Chondrocyte (in vitro differentiated cells): ENCODE measurements at places on chromosomes 2 and 18.

- no peak for DNase-seq
These were observed 231.6 kb upstream of the CDH2 start for GRCh38 chr18:28408528-28408927.

DNA sequence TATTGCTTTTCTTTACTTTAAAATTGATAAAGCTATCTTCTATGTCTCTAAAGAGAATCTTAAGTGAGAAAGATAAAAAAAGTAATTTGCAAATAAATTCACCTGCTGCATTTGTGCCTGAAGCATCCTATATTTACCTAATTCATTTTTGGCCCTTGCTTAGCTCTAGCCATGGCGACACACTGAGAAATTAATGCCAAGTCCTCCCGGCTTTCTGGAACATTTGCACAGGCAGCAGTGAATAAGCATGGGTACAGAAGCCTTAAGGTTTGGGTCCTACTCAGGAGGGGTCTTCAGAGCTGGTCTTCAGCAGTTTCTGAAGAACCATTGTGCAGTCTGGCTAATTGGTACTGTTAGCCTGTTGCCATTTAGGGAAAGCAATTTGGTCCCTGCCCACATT is 73.9 kb upstream of the ZEB2 start:
- no peak for DNase-seq

DNA sequence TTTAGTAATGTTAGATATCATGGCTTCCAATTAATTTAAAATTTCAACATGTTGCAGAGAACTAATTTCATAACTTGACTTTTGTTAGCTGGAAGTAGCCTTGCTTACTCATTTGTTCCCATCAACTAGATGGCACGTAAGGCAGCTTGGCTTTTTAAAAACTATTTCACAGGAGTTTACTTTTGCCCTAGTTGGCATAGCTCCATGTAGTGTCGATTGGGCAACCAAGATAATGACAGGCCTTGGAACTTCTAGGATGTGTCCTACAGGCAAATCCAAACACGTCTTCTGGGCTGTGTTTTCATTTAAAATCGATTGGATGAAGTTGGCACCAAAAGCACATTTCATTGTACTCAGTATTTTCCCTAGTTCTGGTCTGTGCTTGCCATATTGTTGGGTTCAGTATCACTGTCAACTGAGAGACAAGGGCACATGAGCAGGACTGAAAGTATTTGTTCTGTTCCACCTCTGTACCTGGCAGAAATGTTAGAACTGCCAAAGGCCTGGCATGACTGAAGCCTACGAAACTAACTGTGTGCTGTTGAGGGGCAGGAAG is 29.4 kb downstream of the HADHB start:
- no peak for DNase-seq

DNA sequence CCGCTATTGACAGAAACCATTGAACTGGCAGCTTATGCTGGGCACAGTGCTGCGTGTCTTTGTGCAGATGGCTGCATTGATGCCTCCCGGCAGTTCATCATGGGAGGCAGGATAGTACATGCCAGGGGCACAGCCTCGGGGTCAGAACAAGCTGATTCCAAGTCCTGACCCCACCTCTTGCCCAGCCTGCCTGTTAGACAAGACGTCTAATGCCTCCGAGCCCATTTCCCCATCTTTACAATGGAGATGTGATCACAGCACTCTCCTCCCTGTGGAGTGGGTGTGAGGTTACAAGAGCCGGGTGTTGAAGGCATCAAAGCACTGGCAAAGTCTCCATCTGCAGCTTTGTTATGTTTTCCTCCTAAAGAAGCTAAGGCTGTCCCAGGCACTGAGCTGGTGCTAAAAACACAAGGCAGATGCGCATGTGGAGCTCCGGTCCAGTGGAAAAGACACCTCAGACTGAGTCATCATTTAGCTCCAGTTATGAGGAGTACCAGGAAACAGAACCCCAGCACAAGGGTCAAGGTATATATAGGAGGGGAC is 125.7 kb upstream of the EPAS1 start:
- no peak for DNase-seq

DNA sequence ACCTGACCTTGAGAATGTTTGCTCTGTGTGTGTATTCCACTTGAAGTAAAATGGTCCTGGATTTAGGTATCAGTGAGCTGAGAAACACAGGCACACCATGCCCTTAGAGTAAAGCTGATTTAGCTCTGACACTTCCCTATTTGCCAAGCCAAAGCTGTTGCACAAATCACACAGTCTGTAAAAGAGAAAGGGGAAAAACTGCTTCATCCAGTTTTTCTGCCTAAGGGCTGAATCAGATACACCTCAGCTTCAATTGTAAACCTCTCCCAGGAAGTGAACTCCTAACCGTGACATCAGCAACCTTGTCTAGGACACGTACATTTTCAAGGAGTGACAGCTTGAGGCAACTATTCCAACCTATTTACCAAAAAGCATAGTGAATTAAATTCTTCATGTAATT is 150.4 kb downstream of the NR4A2 start:
- no peak for DNase-seq

GRCh38 chr2:167769020-167769419 is 478.4 kb downstream of the STK39 start:
- DNase-seq, result no peak

DNA sequence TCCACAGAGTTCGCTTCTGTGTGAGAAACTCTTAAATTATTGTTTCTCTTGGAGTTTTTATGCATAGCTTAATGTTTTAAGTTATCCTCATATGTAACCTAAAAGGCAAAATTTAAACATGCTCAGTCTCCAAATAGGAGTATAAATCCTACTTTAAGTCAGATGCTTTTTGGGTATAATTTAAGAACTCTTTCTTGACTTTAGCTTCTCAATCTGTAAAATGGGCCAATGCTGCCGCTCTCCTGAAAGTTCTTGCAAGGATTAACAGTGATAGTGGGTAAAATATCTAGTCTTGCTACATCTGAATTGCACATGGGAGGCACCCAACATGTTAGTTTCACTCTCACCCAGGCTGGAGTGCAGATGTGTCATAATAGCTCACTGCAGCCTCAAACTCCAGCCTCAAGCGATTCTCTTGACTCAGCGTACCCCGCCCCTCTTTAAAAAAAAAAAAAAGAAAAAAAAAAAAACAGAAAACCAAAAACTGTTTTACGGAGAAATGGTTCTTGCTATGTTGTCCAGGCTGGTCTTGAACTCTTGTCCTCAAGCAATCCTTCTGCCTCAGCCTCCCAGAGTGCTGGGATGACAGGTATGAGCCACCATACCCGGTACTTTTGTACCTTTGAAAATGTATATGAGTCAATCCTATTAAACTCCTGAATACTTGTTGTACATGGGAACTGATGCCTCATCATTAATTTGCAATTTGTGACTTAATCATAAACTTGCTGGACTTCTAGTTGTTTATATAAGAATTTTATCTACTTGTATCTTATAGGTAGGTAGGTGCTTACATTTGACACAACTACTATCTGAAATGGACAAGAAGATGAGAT is 1.8 kb downstream of the FBXO48 start:
- DNase-seq, result no peak

- DNase-seq, result no peak
These were observed 253.7 kb upstream of the THUMPD2 start for GRCh38 chr2:40032650-40033319.

DNA sequence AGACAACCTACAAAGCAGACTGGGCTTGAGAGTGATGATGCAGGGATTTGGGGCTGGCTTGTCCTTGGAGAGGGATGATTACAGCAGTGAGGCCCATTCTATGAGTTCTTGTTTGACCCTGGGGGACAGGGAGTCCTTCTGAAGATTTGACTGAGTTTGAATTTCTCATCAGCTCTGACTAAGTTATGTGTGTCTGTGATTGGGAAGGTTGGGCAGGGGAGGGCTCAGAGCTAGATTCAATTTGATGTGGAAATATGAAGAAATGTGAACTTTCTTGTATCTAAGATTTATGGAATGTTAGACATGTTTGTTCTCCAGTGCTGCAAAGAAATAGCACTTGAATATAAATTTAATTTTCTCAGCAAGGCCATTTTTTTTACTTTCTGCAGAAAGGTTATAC is 19.9 kb upstream of the IL1R2 start:
- no peak for DNase-seq

DNA sequence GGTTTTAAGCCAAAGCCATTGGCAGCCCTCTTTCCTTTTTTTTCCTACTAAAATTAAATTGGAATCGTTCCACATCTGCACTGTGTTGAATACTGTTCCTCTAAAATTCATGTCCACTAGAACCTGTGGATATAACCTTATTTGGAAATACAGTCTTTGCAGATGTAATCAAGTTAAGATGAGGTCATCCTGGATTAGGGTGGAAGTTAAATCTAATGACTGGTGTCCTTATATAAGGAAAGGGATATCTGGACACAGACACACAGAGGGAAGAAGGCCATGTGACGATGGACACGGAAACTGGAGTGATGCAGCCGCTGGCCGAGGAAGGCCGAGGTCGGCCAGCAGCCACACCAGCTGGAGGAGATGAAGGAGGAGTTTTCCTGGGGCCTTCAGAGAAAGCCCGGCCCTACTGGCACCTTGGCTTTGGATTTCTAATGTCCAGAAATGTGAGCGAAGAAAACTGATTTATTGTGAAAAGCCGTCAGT is 49.4 kb downstream of the LONRF2 start:
- no peak for DNase-seq

GRCh38 chr18:51621113-51621863 is 423.8 kb upstream of the MEX3C start:
- DNase-seq, result no peak

DNA sequence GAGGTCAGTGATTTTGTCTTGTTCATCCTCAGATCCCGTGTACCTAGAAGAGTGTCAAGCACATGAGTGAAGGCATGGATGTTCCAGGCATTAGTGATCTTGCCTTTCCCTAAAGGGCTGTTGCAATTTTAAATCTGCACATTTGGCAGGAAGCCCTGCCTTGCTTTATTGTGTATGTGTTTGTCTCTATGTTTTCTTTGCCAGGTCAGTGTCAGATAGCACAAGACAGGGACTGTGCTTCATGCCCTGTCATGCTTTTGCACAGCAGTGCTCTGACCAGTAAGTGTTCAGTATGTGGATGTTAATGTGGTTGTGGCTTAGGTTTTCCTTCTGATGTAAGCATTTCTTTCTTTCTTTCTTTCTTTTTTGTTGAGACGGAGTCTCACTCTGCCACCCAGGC is 131.5 kb downstream of the RGPD3 start:
- DNase-seq, result no peak
